ENCODE measurements at places on chromosomes 7 and 10.

GRCh38 chr10:48251525-48252353 lies 22.8 kb downstream of the FRMPD2 start:
- DNase-seq: no peak

DNA sequence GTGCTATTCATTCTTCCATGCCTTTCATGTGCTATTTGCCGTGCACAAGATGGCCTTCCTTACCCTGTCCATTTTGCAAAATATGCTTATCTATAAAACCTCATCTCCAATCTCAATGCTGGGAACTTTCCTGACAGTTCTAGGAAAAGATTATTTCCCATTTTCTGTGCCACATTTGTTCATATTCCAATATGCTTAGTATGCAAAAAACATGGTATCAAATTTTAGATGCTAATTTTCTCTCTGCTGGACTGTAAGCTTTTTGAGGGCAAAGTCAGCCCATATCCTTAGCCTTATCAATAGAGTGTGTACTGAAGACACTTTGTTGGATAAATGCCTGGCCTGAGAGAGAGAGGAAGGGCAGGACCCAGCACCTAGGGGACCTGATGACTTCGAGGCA lies 39.4 kb downstream of the MGAM2 start:
- no peak for DNase-seq

- DNase-seq: no peak
These were observed 42.0 kb downstream of the LYZL2 start for GRCh38 chr10:30587522-30588031.

DNA sequence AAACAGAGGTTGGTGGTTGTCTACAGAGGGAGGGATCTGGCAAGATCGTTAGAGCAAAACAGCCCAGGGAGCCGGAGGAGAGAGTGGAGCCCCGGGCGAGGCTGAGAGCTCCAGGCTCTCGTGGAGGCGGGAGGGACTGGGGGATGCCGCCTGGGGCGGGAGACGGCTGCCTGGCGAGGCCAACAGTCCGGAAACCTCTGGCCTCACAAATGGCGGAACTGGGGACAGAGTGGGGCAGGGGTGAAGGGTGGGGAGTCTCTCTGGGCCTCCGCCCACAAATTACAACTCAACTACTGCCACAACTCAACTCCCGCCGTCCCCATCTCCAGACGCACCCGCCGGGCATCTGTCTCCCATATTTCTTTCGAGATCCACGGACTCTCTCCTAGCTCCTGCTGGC lies 47.7 kb downstream of the CLEC2L start:
- DNase-seq: no peak

GRCh38 chr10:14936584-14936983 lies 17.3 kb downstream of the DCLRE1C start:
- no peak for DNase-seq

DNA sequence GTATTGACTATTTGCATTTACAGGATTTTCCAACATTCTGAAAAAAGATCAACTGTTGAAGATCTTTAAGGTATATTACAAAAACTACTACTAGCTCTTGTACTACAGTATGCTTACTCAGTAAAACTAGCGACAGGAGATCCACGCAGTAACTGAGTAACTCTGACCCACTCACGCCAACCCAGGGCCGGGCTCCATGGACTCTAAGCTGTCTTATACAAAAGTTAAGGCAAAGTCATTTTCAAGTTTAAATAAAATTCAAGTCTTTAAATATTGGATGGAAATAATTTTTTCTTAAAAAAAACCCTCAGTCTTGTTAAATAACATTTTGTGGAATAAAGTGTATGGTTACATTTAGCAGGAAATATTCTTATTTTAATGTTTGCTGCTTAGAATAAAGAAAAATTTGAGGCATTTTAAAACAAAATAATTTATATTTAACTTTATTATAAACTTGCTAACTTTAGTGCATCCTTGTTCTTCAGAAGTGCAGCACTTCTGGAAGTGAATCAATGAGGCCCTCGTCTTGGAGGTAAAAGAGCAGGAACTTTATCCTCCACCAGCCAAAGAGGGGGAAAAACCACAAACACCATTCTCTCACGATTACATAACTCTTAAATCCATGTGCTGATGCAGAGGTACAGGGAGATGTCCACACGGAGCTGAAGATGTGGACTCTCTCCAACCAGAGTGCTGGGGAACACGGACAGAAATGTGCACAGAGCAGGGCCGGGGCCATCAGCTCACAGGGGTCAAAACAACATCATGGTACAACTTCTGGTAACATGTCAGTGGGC lies 119.9 kb downstream of the LARP4B start:
- no peak for DNase-seq

- DNase-seq: no peak
These were observed 6.6 kb downstream of the GNA12 start for GRCh38 chr7:2837496-2837895.

DNA sequence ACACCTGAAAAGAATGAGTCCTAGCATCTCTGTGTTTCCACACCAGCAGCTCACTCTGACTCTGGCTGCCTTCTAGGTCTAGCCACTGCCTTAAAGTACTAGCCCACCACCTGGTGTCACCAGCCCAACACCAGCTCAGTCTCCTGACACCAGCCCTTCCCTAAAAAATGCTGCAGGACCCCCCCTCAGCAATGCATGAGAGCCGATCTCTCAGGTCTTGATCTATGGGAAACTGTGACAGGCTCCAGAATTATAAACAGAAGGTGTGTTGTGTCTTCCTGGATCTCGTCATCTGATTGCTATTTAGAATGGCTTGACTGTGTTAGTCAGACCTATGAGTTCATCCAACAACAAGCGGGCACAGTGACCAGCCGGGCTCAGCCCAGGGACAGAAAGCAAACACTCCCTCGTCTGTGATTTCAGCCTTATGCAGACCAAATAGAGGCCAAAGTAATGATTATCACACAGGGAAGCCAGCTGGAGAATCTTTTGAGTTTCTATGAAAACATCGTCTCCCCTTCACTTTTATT lies 66.6 kb downstream of the CUBN start:
- DNase-seq: peak; percentile 74

- no peak for DNase-seq
These were observed 18.9 kb upstream of the ZNF138 start for GRCh38 chr7:64775289-64775688.

GRCh38 chr10:31318854-31319601 lies at the start of gene ZEB1:
Gene ZEB1, plus strand, starts transcription at chr10:31319216. Its CDS starts 19 bp downstream, at chr10:31319235.
- DNase-seq: peak; percentile 82

- DNase-seq: no peak
These were observed at the start of gene C1QL3 for GRCh38 chr10:16521311-16522016. Gene C1QL3, minus strand, starts transcription at chr10:16521879. Its CDS starts 814 bp downstream, at chr10:16521065.

- no peak for DNase-seq
These were observed 33.0 kb downstream of the ZNF33A start for GRCh38 chr10:38043516-38043915.

GRCh38 chr10:72062382-72062781 lies 26.0 kb downstream of the SPOCK2 start:
- no peak for DNase-seq

GRCh38 chr10:45591280-45591679 lies 81.3 kb downstream of the ZFAND4 start:
- no peak for DNase-seq

DNA sequence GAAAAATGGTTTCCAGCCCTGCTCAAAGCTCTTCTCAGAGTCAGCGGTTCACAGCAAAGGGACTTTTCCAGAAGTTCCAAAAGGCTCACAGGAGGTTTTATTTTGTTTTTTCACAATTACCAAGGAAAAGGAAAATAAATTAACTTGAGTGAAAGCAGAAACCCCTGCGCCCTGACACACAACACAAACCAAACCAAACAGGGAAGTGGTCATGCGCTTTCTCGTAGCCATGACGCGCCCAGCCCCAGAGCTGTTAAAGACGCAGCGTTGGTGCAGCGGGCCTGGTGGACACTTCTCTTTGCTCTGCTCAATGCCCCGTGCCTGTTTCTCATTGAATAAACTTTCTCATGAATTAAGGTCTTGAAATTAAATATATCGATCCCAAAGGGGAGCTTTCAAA lies 134.4 kb upstream of the LYZL2 start:
- DNase-seq: no peak

- DNase-seq: no peak
These were observed 59.9 kb downstream of the MGMT start for GRCh38 chr10:129526943-129527342.

DNA sequence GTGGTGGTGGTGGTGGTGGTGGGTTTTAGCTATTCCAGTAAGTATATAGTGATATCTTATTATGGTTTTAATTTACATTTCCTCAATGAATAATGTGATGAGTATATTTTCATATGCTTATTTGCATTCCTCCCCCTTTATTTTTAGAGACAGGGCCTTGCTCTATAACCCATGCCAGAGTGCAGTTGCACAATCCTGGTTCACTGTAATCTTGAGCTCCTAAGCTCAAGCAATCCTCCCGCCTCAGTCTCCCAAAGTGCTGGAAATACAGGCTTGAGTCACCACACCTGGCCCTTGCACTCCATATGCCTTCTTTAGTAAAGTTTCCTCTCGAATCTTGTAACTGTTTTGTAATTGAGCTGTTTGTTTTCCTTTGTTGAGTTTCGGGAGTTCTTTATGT lies 577.7 kb upstream of the AUTS2 start:
- no peak for DNase-seq

DNA sequence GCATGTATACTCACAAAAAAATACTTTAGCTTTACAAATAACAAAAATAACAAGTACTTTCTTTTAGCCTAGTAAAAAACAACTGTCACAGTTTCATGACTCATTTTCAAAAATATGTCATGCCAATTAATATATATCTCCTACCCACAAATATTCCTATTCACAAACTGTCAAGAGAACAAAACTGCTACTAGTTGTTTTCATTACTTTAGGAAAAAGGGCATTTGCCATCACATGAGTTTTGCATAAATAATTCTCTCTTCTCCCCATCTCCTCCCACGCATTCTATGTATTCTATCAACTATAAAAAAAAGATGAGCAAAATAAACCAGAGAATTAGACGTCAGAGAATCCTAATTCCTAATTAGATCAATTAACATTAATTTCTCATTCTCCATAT lies 87.6 kb downstream of the PIP4K2A start:
- DNase-seq: no peak

- peak; percentile 74 for DNase-seq
These were observed 63.7 kb downstream of the ZNRF2 start for GRCh38 chr7:30348083-30348560.

GRCh38 chr10:70967591-70968587 lies 79.5 kb upstream of the PCBD1 start:
- DNase-seq: no peak

GRCh38 chr10:98815039-98815885 lies 368.5 kb upstream of the HPS1 start:
- no peak for DNase-seq

GRCh38 chr7:23645822-23646221 lies 34.2 kb upstream of the FAM221A start:
- no peak for DNase-seq

DNA sequence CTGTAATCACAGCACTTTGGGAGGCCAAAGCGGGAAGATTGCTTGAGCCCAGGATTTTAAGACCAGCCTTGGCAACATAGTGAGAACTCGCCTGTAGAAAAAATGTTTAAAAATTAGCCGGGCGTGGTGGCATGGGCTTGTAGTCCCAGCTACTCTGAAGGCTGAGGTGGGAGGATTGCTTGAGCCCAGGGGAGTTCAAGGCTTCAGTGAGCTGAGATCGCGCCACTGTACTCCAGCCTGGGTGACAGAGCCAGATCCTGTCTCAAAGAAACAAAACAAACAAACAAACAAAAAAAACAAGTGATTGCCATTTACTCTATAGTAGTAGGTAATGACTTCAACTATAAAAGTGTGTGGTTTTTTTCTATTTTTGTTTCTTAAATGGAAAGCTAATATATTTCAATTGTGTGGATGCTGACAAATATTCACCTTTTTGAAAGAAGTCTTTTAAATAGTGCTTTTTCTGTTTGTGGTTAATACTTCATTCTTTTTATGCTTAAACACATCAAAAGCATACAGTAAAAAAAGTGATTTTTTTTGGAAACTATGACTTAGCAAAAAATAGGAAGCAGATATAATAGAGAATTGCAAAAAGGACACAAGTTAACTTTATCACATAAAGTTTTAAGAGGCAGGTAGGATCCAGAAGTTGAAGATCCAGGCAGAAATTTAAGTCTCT lies 48.4 kb downstream of the ZNF277 start:
- no peak for DNase-seq

DNA sequence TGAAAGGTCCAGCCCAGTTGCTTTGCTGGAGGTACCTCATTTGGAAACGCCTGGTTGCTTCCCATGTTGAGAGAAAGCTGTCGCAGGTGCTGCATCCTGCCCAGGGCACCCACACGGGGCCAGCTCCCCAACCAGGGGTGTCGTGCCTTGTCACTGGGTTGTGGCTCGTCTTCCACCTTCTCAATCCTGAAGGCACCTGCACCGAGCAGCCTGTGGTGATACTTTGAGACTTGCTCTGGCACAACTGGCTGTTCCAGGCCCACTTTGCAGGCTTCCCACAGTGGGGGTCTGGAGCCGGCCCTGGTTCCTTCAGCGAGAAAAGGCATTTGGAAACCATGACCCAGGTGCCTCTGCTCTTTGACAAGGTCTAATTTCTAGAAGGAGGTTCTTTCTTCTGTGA lies 197.3 kb upstream of the PPP2R2D start:
- DNase-seq: no peak

GRCh38 chr7:136657482-136657921 lies 210.9 kb upstream of the CHRM2 start:
- DNase-seq: no peak

DNA sequence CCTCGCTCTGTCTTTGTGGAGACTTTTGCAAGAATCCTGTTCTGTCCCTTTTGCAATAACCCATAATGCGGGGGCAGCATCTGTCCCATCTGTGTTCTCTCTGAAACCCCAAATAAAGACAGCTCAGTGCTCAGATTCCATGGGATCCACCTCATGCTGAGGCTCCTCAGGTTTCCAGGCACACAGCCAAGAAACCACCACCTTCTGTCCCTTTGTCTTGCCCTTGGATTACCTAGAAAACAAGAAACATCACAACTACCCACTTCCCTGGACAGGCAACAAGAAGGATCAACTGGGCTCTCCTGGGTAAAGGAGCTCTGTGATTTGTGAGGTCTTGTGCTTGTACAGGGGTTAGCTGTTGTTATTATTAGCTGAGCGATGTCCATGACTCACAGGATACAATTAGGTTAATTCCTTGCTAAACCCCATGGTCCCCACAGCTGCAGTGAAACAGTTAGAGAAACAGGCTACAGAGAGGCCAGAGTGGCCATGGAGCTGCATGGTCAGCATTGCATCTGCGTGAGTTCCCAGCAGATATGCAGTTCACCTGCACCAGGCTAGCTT lies 50.2 kb downstream of the CXCL12 start:
- DNase-seq: no peak

GRCh38 chr10:107557916-107558315 lies 393.4 kb upstream of the SORCS1 start:
- DNase-seq: no peak
